ENCODE measurements at places on chromosomes 5 and 9.

GRCh38 chr9:5608298-5609225 lies 20.3 kb upstream of the RIC1 start:
- DNase-seq, result no peak

DNA sequence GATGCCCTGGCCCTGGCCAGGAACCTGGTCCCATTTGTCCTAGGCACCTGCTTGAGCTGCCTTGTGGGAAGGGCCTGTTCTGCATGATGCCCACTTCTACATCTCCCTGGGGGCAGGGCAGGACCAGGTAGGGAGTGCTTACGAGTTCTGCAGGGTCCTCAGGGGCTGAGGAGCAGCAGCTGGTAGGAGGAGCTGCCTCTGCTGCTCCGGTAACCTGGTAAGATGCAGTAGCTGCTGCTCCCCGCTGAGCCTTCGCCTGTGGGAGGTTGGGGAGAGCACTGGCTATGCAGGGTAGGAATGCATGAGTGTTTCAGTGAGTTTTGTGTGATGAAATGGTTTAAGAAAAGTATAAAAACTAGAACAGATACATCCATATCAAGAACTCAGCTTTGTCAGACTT lies 13.6 kb downstream of the LRRC8A start:
- no peak for DNase-seq

DNA sequence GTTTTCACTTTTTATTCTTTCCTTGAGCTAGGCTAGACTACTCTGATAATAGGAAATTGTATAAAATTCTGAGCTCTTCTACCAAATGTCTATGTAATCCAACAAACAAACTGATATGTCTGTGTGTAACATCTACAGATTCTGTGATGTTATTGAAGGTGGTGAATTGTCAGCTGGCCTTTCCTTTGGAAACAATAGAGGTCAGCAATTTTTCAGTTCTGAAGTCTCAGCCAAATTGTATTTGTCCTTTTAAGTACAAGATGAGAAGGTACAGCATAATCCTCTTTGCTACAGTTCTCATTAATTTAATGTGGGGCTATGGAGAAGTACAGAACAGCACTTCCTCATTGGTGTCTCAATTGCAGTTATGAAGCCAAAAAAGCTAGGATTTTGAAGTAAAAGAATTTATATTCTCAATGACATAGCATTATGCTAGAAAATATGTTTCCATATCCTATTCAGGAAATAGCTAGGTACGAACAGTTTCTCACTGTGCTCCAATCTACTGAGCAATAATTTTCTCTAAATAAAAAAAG lies 198.0 kb downstream of the HINT1 start:
- no peak for DNase-seq

DNA sequence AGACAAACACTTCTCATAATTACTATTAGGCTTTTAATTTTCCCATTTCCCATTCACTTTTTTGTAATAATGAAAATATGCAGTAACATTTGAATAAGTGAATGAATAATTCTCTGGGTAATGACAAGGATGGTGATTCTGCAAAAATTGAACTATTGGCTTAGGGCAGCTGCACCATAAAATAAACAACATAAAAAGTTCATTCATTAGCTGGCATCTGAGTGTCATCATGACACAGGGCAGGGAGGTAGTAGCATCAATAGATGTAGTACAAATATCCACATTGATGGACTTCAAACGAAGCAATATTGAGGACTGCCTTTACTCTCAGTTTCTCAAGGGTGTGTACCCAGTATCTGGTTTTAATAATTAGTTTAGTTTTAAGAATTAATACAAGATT lies 4.9 kb downstream of the MEGF10 start:
- DNase-seq, result no peak

DNA sequence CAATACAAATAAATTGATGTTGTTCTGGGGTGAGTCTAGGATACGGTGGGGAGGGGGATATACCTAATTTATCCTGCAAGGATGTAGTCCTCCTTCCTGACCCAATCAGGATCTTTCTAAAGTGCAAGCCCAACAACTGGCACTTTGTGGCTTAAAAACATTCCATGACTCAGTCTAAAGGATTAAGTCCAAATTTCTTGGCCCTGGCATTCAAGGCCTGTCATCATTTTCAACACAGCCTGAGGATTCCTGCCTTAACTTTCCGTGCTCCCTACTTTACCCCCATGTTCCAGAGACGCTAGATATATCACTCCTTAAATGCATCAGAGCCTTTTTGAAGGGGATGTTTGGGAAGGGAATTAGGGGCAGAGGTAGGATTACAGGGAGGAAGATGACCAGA lies 1.0 kb downstream of the FAM221B start:
- no peak for DNase-seq

DNA sequence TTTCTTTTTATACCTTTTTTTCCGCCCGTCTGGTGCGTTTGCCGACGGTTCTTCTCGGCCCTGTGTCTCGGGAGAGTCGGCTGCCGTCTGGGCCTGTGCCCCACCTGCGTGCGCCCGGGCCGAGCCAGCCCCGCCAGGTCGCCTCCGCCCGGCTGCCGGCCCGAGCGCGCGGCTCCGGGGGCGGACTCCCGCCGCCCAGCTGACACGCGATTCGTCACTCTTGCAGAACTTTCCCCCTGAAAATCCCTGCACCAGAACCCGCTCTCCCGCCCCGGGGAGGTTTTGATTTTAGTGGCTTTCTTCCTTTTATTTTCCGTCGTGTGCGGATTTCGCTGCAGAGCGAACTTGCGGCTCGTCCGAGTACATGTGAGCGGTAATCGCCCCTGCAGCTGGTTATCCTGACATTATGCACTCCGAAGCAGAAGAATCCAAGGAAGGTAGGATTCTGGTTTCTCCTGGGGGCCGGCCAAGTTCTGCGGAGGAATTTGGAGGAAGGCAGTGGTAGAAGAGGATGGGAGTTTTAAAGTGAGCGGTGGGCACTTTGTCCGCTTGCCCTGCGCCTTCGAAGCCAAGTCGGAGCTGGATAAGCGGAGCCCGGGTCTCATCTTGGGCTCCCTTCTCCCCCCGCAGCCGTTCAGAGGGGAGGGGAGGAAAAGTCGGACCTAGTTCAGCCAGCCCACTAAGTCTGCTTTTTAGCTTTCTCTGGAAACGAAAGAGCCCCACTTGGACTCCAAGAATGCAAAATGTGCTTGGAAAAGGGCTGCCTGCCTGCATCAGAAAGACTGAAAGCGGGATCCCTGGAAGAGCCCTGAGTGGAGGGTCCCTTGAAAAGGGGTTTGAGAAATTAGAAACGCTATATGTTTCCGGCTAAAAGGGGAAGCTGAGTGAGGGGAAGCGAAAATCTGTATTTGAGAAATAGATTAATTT lies at the start of gene TNFAIP8:
TNFAIP8 (plus strand) TSS at position 335 of the 927 bp plus-strand sequence; CDS start at position 407, 72 bp downstream.
- DNase-seq, result peak; percentile 28

GRCh38 chr9:37239224-37239859 lies 119.0 kb downstream of the ZCCHC7 start:
- DNase-seq, result no peak

DNA sequence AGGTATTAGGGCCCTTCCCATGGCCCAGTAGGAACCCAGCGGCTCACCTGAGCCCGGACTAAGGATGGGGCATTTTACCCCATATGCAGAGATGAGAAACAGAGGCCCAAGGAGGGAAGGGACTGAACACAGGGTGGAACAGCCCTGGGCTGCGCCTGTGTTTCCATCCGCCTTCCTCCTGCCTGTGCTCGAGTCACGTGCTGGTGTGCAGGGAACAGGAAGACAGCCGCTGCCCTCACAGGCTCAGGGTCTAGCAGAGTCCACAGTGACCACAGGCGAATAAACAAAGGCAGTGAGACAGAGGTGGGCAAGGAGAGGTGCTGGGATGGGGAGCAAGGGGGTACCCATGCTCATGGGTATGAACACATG lies 129.4 kb downstream of the C9orf50 start:
- DNase-seq, result no peak

- DNase-seq, result no peak
Measured at GRCh38 chr9:86807367-86807976, 139.8 kb downstream of the GAS1 start.

GRCh38 chr9:104983491-104983890 lies 55.5 kb upstream of the ABCA1 start:
- DNase-seq, result no peak

GRCh38 chr5:151451626-151452520 lies 4.5 kb downstream of the SLC36A1 start:
- DNase-seq, result no peak

DNA sequence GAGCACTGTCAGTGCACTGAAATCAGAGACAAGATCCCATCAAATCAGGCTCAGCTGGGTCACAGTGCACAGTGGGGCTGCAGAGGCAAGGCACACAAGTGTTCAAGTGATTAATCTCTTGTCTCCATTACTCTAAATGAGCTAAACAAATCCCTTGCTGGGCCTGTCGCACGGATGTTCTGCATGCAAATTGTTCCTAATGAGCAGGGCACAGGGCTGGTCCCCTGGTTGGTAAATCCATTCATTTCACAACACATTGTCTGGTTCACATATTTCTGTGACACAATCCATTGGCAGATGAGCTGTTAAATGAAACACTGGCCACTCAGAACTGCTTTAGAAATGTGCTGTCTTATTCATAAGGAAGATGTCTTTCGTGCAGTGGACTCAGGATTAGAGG lies 167.9 kb upstream of the BRINP1 start:
- DNase-seq, result no peak

GRCh38 chr9:5186416-5187169 lies 1.2 kb upstream of the INSL6 start:
- peak; percentile 38 for DNase-seq

DNA sequence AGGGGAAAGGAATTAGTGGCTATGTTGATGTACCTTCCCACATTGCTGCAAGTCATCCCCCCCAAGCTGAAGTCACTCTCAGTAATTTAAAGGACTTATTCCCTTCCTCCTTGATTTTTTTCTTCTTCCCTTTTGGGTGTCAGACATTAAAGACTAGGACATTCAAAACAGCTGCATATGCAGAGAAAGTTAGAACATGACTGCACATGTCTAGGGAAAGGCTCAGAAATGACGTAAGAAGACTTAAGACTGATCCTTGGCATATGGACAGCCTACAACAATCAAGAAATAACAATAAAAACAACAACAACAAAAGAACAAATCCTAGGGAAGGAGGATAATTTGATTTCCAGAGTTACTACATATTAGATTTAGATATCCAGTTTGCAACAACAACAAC lies 997.5 kb downstream of the TLE4 start:
- no peak for DNase-seq

DNA sequence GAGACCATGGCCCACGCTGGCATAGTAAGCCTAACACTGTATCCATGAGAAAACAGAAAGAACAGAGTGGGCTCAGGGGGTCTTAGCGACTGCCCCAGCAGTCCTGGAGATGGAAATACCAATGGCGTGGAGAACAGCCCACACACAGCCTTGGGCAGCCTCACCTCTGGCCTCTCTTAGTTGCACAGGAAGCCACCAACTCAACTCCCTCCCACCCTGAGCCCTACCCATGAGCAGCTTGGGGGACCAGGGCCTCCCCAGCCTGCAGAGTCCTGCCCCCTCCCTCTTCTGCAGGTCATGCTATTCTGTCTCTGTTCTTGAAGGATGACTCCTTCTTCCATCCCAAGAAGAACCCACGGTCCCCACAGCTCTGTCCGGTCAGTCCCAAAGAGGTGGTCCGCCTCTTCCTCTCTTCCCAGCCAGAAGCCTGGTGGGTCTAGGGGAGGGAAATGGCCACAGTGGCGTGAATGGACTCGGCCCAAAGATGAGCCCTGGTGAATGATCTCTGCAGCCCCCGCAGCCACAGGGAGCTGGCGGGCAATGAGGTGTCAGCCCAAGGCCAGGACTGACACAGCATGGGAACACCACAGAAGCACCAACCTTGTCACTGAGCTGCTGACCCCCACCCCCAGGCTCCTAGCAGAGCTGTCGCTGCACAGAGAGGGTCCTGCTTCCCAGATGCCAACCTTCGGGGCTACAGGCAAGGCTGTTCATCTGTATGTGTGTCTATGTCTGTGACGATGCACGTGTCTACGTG lies 131.2 kb downstream of the ROR2 start:
- no peak for DNase-seq

- no peak for DNase-seq
Measured at GRCh38 chr5:109035436-109035835, 287.7 kb downstream of the FER start.

- no peak for DNase-seq
Measured at GRCh38 chr5:10077791-10078545, 171.7 kb downstream of the ATPSCKMT start.

- no peak for DNase-seq
Measured at GRCh38 chr5:32020946-32021345, 153.2 kb downstream of the GOLPH3 start.

- DNase-seq, result no peak
Measured at GRCh38 chr5:83614841-83615240, 105.8 kb downstream of the HAPLN1 start.

- no peak for DNase-seq
Measured at GRCh38 chr5:102811972-102812371, 56.9 kb downstream of the PAM start.

DNA sequence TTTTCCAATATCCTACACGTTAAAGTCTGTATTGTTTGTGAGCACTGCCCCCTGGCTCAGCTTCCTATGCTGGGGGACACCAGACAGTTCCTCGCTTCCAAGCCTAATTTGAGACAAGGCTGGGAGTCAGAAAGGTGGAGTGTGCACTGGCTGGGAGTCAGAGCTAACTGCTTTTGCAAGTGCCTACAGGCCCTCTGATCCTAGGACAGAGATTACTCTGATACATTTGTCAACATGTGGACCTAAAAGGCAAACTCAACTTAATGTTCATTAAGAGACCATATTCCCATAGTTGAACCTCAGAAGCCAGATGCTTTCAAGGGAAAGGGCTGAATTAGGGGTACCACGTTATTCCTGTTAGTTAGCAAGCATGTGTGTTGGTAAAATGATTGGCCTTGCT lies 80.8 kb downstream of the NIPSNAP3B start:
- DNase-seq, result no peak

DNA sequence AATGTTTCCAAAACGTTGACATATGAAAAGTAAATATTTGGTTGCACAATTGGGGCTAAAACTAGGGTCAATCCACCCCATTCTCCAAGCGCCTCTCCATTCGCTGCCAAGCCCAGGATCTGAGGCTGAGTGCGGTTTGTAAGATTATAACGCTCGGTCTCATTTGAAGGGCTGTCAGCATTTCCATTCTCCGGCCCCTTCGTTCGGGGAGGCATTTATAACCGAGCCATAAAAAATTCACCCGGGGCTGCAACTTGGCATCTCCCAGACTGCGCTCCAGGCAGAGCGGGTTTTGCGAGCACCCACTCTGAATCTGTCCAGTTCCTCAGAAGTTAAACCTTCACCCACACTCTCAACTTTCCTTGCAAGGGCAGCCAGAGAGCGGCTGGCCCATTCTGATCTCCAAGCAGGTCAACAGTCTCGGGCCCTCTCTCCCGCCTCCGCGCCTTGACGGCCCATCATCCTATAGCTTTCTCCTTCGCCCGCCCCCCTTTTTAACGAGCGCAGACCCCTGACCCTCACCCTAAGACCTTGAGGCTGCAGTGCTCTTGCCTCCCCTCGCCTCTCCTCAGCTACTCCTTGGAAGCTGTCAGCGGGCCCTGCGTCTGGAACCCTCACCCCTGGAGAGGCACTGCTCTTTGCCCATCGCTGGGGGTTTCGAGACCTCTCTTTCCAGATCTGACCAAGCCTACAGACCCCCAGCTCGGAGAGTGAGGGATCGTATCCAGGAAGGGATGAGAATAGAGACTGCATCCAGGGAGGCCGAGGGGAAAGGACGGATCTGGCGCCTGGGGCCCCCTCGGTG lies 1.1 kb downstream of the SLIT3 start:
- DNase-seq, result no peak

- DNase-seq, result no peak
Measured at GRCh38 chr5:36522746-36523065, 83.7 kb upstream of the SLC1A3 start.
